ENCODE measurements at places on chromosomes 2 and 18.

GRCh38 chr2:233124421-233125080 lies 64.4 kb downstream of the INPP5D start:
- no peak for DNase-seq

DNA sequence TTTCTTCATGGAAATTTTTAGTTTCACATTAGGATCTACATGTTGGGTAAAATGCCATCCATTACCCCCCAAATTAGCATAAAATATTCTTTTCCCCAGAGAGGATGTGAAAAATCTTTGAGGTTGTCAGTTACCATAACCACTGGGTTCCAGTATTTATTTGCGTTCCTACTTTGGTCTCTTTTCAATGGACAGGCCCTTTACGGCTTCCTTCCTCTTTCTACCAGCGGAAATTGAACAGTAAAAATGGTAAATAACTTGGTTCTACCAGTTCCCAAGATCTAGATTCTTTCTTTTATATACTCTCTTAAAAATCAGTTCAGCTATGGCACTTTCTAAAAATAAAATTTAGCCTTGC lies 169.2 kb upstream of the APCDD1 start:
- DNase-seq, result no peak

DNA sequence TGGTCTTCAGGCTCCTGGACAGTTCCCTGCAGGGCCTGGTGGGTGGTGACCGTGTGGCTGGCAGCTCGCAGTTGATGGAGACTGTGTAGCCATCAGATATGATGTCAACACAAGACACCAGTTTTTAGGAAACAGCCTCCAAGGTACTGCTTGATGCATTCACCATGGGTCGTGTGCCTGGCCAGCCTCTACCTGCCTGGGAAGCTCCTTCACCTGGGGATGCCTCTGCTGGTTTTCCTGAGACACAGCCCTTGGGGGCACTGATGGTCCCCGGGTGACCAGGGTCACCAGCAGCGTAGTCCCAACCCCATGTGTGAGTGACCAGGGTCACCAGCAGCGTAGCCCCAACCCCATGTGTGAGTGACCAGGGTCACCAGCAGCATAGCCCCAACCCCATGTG lies 33.6 kb upstream of the KCNG2 start:
- no peak for DNase-seq

DNA sequence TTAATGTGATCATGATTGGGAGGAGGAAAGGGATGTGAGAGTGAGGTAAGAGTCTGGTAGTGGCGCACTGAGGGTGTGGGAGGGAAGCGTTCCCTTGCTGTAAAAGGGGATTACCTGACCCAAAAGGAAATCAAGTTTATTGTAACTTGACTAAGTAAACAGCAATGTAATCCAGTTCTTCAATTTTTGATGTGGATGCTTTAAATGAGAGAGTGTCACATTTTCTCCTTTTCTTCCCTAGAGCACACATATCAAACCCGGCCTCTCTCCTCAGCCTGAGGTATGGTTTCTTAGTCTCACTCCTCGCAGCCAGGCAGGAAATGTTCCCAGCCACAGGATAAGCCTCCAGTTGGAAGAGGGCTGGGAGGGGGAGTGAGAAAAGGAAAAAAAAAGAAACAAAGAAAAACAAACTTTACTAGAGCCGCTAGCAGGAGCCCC lies 688 bp upstream of the ARHGAP28 start:
- DNase-seq, result no peak

GRCh38 chr2:201257381-201257955 lies 2.9 kb upstream of the CASP8 start:
- DNase-seq, result peak; percentile 51

DNA sequence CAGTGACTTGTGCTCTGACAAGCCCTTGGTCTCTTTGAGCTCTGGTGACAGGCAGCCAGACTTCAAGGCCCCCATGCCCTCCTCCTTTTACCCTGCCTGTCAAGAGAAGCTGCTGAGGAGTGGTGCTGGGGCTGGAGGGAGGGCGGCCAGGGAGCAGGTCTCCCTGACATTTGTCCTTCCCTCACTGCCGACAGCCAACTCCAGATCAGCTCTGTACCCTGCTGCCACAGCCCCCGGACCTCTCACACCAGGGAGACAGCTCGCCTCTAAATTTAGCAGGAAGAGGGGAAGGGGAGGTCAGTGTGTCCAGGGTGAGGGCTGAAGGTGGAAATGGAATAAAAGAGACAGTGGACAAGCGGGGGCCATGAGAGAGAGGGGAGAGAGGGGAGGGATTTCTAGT lies 155.8 kb downstream of the TDRD15 start:
- DNase-seq, result no peak

DNA sequence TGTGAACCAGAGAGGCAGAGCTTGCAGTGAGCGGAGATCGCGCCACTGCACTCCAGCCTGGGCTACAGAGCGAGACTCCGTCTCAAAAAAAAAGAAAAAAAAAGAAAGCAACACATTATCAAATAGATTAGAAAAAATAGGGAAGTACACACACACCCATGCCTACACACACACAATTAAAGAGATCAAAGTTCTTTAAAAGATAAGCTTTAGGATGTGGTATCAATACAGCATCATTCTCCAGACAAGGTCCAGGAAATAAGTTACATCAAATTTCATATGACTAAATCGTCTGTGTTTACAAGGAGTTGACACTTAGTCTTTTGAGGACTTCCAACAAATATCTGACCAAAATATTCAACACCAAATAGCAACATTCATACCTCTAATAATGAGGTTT lies 25.7 kb downstream of the PGAP1 start:
- no peak for DNase-seq

DNA sequence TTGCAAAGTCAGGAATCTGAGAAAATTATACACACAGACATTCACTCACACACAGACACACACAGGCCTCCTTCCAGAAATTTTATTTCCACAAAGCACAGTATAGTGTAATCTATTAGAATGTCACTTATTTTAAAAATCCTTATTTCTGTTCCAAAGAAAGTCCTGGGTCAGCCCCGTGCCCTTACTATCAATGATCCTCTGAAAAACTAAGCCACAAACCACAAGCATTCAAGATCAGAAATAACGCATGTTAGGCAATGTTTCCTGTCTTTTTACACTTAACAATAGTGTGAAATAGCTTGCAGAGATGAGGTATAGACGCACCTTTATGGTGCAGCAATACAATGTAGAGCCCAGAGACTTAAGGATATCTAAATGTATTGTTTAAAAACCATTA lies 25.8 kb downstream of the TBC1D8 start:
- no peak for DNase-seq

DNA sequence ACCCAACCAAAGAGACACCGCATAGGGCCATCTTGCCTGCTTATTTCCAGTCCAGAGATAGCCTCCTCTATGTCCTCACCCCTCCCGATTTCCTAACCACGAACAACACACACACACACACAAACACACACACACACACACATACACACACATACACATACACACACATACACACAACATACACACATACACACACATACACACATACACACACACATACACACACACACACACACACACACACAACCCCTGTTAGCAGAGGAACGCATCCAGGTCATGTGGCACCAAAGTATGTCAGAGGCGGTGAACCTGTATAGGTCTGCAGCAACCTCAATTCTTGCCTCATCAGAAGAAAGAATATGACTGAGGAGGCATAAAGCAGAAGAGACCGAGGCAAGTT lies 18.5 kb upstream of the DNER start:
- no peak for DNase-seq

DNA sequence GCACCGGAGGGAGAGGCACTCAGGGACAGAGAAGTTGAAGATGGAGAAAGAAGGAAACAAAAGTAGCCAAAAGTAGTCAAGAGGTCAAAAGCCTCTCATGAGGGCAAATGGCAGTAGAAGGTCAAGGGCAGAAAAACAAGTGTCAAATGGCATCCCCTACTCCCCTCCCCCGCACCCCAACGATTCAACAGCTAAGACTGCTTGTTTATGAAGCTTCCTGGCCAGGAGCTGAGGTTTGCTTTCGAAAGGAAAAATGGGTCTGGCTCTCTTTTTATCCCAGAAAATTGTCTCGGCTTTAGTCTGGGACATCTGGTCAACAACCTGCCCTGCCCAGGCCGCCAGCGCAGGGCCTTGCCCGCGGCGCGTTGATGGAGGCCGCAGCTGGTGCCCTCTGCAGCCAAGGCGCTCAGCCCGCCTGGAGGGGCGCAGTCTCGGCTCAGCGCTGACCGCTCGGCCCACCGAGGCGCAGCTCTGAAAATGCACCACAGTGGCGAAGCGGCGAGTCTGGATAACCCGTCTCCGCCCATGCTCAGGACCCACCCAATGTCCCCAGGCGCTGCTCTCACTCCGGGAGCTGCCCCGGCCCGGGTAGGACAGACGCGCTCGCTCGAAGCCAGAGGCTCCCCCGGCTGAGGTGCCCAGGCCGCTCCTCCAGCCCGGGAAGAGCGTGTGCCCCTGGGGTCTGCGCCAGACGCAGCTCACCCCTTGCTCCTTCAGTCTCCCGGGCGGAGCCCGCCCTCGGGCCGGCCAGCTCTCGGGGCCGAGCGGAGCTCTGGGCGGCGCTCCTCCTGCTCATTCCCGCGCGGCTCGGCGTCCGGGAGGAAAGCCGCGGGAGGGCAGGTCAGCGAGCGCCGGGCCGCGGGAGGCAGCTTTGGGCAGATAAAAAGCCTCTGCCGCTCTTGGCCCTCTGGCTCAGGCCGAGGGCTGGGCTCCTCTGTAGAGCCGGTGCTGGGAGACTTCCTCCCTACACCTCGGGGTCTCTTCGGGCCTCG lies 1.8 kb upstream of the TBR1 start:
- no peak for DNase-seq

DNA sequence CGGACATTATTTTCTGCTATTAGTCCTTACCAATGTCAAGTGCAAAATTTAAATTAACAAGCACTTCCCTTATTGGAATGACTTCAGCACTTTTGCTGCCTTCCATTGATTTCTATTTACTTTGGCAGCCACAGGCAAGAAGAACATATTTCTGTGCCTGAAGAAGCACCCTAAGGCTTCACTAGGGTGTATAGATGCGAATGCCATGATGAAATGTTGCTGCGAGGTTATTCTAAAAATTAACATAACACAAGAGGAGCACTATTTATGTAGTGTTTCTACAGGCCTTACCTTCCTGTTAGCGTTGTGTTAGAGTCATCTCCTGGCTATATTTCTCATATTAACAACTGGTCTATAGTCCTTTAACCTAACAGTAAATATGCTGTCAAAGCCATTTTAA lies 365.0 kb upstream of the HNRNPA3 start:
- no peak for DNase-seq

- DNase-seq, result no peak
These were observed 13.3 kb downstream of the OBSL1 start for GRCh38 chr2:219557791-219558785.

DNA sequence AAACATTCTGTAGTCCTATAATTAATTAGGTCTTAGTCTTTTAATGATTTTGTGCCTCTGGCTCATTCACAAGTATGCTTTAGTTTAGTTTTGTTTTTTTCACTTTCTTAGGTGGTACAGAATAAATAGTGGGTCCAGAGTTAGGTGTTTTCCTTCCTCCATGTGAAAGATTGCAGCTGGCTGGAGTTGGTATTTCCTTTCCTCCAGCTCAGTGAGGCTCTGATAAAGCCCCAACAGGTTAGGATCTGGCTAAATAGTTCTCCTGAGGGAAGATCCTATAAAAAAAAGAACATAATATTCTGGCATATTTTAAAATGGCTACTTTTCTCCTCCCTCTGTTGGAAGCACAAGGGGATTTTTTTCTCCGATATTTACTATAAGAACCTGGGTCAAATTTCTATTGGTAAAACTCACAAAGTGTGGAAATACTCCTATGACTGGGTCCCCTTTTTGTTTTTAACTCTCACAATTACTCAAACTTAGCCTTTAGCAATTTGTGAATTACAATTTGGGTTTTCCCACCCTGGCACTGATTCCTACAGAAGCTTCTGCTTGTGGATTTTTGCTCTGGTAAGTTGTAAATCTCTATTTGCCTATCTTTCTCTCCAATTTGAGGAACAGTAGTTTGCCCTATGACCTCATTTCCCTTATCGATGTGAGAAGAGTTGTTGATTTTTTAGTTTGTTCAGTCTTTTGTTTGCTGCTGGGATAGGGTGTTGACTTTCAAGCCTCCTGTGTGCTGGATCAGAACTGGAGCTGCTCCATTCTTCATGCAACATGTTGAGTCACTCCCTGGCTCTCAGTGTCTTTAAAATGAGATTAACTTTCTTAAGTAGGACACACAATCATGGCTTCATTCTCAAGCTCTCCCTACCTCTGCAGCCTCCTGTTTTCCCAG lies 500.9 kb downstream of the RNF144A start:
- DNase-seq, result no peak

DNA sequence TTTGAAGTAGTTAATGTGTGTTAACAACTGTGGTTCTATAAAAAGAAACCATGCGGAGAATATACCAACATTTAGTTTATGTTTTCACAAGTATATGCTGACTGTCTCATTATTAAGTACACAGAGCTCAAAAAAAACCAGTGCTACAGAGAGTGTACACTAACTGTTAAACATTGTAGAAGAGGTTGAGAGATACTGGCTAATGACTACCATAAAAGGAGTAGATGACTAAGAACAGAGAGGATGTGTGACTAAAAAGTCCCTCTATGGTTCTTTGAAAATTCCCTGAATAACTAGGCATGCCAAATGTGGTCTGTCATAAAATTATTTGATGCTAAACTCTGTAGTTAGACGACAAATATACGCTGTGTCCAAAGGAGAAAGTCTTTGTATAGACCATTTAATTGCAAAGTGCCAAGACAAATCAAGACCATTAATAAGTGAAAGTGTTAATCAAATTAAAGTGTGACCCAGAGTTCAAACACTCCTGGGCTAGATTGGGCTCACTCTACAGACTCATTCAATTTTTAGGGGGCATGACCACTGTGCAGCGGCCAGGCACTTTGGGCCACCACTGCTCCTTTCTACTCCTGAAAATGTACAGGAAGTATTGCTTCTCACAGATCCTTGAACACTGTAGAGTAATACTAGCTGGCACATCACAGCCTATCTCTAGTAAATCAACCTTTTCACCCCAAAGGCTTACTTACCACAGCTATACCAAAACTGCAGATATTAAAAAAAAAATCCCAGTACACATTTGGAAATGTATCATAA lies 45.1 kb upstream of the SERTAD2 start:
- DNase-seq, result no peak

GRCh38 chr18:59514203-59514602 lies 155.1 kb upstream of the LMAN1 start:
- DNase-seq, result no peak

All from T-helper 17 cell (primary cell).